ENCODE measurements at places on chromosomes 1 and 21.
A peak's percentile ranks its signal among the peaks of the same experiment; 100 is the strongest.

GRCh38 chr1:154973344-154974101 lies 958 bp upstream of the CKS1B start:
- peak; percentile 95 for DNase-seq

DNA sequence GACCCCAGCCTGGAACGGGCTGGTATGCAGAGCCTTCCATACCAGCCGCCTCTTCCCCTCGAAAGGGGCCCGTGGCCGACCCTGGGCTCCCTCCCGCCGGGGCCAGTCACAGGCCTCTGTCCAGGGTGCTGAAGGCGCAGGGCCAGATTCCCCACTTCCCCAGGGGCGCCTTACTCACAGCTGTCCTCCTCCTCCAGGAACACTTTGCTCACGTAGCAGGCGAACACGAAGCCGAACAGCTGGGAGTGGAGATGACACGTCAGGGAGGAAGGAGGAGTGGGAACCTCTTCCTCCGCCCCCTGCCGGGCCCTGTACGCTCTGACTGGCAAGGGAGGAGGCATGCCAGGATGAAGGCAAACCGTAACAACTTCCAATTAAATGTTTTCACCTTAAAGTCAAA lies 57.3 kb downstream of the NKAIN1 start:
- peak; percentile 90 for DNase-seq

DNA sequence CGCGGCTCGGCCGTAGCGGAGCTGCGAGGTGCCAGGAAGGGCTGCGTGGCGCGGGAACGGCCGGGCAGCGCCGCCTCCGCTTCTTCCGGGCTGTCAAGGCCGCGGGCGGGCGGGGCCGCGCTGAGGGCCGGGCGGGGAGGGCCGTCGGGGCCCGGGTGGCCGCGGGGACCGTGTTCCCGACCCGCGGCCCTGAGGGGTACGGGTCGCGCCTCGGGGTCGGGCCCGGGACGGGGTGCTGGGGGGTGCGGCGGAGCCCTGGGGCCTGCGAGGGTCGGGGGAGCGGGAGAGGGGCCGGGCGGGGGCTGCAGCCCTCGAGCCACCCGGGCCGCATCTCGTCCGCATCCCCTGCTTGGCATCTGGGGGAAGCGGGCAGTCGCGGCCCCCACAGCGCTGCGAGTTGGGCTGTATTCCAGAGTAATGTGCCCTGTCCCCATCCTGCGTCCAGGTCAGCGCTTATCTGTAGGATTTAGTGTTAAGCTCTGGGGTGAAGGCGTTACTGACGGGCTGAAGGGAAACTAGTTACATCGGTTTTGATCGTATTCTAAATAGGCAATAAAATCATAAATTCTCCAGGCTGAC lies 379 bp downstream of the RER1 start:
- DNase-seq = no peak

DNA sequence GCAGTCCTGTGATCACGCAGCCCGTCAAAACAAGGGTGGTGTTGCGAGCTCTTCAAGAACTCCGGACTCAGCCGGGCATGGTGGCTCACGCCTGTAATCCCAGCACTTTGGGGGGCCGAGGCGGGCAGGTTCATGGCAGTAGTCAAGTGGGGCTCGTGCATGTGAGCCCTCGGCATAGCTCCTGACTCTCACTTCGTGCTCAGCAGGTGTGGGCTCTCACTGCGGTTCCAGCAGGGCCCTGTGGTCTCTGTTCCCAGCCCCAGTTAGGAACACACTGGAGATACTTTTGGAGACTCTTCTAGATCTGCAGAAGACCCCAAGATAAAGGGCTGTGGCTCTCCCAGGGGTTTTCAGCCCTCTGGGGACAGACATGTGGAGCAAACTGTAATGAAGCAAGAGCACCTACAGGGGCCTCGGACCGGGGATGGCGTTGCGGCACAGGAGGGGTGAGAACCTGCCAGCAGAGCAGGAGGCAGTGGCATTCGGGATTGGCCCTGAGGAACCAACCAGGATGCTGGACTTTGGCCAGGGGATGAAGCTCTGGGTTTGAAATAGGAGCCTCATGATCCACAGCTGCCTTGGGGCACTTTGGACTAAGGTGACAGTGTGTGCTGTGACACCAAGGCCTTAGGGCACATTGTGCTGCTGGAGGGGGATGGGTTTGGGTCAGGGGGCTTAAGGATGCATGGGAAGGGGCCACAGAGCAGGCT lies 443.2 kb downstream of the CAMTA1 start:
- DNase-seq = no peak

DNA sequence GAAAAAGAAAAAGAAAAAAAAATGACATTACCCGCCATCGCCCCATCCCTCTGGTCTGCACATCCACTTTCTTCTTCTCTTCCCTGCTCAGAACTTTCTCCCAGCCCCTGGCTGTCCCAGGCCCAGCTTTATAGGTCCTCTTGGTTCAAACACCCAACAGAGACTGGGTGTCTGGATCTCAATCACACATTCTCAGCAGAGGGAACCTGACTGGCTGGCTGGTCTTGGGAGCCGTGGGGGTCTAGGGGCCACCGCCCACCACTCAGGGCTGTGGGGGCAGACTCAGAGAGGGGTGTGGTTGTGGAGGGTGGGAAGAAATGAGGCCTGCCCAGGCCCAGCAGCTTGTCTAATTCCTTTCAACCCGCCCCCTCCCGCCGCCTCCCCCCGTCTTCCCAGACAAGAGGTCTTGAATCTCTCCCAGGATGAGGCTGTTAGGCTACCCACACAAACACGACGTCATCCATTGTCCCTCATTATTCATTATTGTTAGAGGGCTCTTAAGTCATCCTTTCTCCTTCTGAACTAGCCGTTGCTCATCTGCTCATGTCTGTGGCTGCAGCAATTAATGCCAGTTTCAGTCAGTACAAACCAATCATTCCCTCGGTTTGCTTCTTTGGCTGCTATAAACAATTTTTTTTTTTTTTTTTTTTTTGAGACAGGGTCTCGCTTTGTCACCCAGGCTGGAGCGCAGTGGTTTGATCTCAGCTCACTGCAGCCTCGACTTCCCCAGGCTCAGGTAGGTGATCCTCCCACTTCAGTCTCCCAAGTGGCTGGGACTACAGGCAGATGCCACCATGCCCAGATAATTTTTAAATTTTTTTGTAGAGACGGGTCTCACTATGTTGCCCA lies 40.6 kb upstream of the CLIC4 start:
- DNase-seq = no peak

All from right forelimb (tissue), 1 donor.